ENCODE measurements at places on chromosomes 1 and 21.

- no peak for DNase-seq
These were observed 275.5 kb upstream of the PRMT6 start for GRCh38 chr1:106780806-106781569.

DNA sequence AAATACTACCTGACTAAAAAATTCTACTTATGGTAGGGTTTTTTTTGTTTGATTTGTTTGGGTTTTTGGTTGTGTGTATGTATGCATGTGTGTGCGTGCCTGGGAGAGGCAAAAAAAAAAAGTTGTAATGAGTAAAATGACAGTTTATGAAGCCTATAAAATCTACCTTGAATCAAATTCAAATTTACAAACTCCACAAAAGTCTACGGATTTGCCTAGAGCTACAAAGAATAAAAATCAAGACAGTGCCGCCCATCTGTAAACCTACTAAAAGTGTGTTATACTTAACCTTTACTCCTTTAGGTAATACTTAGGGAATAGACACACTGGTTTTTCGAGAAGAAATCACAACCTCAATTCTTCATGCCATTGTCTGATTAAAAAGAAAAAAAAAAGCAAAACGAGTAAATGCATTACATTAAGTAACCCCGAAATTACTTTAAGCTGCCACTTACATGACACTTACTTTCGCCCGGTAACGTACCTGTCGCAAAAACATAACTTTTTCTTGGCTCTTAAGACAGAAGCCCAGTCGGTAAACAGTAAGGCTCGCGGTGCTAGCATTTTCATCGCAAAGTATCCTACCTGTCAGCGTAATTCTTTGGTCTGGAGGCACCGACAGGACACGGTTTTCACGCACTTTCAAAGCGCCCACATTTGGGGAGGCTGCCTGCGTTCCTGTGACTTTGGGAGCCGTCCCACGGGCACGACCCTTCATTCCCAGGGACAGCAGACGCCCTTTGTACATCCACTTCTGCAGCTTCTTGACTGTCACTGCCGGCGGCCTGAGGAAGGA lies 951 bp downstream of the SYDE2 start:
- DNase-seq: no peak

DNA sequence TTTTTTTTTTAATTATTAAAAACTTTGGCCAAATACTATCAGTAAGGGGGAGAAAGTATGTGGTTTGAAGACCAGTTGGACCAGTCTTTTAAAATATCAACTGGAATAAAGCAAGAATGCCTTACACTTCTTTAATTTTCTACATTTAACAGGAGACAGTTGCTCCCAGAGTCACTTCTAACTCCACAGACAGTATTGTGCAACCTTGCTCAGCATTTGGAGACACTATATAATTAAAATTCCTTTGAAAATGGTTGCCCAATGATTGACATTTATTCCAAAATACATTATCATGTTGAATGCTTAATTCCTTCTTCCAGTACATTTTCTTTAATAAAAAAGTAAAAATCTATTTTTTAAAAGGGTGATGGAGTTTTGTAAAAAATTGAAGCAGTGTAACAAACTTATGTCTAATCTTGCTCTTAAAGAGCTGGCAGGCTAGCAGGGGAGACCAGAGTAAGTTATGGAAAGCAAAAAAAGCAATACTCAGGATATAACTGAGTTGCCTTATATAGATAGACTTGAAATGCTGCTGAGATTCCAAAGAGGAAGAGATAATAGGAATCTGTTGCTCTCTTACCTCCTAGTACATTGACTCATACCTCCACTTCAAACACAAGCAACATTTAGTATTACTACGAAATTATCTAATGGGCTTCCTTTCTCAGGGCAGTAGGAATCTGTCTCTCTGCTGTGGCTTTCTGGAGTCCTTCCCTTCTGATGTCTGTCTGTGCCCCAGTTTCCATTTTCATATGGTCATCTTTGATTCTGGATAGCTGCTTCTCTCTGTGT lies 69.7 kb upstream of the RGL1 start:
- no peak for DNase-seq

GRCh38 chr1:180912211-180912800 lies 391 bp upstream of the KIAA1614 start:
- DNase-seq: no peak

DNA sequence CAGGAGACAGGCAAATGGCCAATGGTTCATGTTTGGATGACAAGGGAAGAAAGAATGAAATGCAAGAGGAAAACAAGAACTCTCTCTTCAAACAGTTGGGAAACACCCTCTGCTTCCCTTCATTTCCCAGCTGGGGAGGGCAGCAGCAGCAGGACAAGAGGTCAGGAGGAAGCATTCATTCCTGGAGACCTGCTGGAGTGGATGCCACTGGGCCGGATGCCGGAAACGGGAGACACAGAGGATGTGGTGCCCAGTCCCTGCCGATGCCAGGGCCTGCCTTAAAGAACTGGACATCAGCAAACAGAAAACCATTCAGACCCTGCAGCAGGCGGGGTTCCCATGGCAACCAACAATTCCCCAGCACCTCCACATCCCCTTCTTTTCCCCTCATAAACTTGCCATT lies 102.3 kb upstream of the ZNF648 start:
- no peak for DNase-seq

DNA sequence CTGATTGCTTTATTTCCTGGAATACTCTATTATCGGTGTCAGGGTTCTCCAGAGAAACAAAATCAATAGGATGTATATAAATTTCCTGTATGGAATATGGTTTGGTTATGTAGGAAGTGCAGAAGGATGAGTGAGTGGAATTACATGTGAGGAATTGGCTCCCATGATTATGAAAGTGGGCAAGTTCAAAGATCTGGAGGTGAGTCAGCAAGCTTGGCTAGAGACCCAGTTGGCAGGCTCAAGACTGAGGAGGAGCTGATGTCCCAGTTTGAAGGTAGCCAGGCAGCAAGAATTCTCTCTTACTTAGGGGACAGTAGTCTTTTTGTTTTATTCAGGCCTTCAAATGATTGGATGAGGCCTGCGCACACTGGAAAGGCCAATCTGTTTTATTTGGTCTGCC lies 57.5 kb downstream of the MAP3K7CL start:
- no peak for DNase-seq

DNA sequence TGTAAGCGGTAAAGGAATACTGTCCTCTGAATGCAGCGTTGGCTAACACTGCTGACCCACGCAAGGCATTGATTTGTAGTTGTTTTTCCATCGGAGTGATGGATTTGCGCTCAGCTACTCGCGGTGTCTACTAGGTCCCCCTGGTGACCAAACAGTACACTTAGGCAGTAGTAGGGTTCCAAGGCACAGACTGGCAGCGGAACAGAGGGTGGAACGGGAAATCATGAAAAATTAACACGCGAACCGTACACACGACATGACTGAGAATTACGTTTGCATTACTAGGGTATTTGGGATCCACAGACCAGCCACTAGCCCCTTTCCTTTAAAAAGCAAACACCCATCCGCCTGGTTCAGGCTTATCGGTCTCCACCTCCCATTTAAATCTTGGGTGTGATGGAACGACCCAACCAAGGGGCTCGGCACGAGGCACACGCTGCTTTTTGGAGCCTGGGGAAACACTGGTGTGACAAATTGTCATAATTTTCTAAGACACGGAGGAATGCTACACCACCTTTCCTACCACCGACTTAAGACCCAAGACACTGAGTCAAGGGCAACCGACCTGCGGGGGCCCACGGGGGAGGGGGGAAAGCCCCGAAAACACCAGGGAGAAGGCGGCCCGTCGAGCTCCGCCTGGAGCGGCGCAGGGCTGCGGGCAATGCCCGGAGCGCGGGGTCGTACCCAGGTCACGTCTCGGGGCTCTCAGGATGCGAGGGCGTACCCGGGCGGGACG lies 699 bp downstream of the DIPK1A start:
- DNase-seq: peak; percentile 70

DNA sequence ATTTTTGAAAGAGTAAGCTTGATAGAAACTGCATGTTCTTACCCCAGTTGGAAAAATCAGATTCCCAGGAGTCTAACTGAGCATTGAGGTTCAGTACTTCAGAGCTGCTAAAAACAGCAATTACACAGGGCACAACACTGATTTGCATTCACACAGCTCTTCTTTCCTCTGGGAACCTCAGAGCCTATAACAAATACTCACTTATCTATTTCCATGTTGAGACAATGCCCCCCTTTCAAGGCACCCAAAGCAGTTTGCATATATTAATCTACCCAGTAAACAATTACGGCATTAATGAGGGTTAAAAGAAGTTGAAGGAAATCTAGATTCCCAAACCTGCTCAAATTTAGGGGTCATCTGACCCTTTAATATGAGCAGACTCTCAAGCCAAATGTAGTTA lies 126.9 kb upstream of the SLC35F3 start:
- no peak for DNase-seq

GRCh38 chr1:205294175-205294917 lies 27.2 kb downstream of the NUAK2 start:
- DNase-seq: no peak

GRCh38 chr1:175673371-175674150 lies 69.8 kb downstream of the TNR start:
- peak; percentile 46 for DNase-seq

GRCh38 chr1:65164633-65165032 lies 16.6 kb downstream of the AK4 start:
- no peak for DNase-seq

DNA sequence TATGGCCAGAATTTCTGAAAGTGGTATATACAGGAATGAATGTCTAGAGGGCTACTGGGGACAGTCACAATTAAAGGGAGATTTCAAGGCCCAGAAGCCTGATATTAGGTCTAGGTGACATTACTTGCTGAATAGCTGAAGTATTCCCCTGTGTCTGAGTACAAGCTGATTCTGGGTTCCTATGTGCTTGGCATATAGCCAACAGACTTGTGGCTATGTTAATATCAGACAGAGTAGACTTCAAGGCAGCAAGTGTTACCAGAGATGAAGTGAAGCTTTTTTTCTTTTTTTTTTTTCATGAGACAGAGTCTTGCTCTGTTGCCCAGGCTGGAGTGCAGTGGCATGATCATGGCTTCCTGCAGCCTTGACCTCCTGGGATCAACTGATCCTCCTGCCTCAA lies 8.3 kb downstream of the TTC4 start:
- no peak for DNase-seq

- DNase-seq: no peak
These were observed 124.4 kb upstream of the HOOK1 start for GRCh38 chr1:59690171-59690930.

DNA sequence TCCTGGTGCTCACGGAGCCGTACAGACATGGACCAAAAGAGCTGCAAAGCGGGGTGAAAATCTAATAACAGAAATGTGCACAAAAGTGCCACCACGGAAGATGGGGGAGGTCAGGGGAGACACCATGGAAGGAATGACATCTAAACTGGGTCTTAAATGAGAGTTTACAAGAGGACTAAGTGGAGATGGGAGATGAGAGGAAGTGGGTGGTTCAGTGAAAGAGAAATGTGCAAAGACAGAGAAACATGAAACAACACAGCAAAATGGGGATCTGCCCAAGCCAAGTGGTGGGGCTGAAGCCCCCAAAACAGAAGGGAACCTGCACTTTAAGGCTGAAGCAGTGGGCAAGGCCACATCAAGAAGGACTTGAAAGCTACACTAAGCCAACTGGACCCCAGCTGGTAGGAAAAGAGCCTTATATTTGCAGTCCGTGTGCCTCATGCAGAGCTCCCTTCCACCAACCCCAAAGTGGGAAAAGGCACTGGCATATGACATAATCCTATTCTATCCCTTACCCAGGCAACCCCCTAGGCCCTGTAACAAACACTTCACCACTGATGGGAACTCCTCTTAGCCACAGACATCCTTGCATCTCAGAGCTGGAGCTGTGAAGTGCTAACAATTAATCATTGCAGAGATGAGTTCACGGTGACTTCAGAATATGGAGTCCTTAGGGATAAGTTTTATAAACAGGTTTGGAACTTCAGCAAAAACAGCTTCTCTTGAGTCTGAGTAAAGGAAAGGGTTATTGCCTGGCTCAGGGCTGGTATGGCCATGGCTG lies 198.6 kb upstream of the EDN2 start:
- no peak for DNase-seq

DNA sequence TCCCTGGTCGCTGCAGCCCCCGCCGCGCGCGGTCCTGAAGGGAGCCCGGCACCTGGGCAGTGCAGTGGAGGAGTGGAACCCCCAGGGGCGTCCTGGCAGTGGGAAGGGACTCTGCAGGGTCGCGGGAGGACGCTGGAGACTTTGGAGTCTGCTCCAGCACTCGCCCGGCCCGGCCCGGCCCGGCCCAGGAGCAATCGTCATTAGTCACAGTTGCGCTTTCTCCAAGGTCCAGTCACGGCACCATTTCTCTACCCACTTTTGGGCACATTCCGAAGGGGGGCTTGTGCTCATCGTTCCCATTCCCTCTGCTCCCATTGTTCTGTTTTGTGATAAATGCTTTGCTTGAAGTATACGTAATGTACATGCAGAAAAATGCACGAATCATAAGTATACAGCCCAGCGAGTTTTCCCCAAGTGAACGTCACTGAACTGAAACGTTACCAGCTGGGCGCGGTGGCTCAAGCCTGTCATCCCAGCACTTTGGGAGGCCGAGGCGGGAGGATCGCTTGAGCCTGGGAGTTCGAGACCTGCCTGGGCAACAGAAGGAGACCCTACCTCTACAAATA lies 999 bp downstream of the THAP3 start:
- peak; percentile 41 for DNase-seq

- DNase-seq: no peak
These were observed 42.9 kb downstream of the PTBP2 start for GRCh38 chr1:96764469-96764868.

- no peak for DNase-seq
These were observed 2.8 kb downstream of the FAM43B start for GRCh38 chr1:20555025-20555757.

DNA sequence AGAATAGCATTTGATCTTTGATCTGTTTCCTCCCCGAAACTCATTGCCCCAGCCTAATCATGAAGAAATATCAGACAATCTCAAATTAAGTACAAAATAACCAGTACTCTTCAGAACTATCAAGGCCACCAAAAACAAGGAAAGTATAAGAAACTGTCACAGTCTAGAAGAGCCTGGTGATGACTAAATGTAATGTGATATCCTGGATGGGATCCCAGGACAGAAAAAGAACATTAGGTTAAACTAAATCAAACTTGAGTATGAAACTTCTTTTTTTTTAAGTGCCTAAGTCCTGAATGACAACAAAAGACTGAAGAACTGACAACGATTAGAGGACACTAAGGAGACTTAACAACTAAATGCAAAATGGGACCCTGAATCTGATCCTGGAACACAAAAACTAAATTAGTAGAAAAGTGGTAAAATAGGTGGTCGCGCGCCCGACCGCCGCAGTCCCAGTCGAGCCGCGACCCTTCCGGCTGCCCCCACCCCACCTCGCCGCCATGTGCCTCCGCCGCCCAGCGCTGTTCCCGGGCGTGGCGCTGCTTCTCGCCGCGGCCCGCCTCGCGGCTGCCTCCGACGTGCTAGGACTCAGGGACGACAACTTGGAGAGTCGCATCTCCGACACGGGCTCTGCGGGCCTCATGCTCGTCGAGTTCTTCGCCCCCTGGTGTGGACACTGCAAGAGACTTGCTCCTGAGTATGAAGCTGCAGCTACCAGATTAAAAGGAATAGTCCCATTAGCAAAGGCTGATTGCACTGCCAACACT lies 5.5 kb upstream of the PRKAB2 start:
- DNase-seq: no peak

GRCh38 chr21:43764576-43765495 lies 11.3 kb downstream of the CSTB start:
- DNase-seq: no peak

GRCh38 chr1:227766015-227766634 lies 30.9 kb downstream of the SNAP47 start:
- DNase-seq: no peak
